A549 treated with Mapracorat at 1 μM for 4 hours (cell line): ENCODE measurements at places on chromosomes 7 and 10. TPM values are rescaled to one million over a fixed set of nuclear protein-coding genes. Genes with fewer than 3 reads are reported as not detected.

The CREB5 gene
- total RNA-seq = 3.4 to 4.7 TPM (median 3.6 TPM) in 5 replicates

The ACSM6 gene
- not detected in 5 replicates for total RNA-seq

The CNPY1 gene
- total RNA-seq = not detected in 5 replicates

The ASB10 gene
- not detected in 5 replicates for total RNA-seq

The GHRHR gene
- not detected in 5 replicates for total RNA-seq

The KIF11 gene
- 30.2 to 37.4 TPM (median 35.0 TPM) in 5 replicates for total RNA-seq

The PPP1R17 gene
- total RNA-seq = not detected in 5 replicates

The JCAD gene
- 15.2 to 18.6 TPM (median 17.3 TPM) in 5 replicates for total RNA-seq

The AMPH gene
- total RNA-seq = 0.05 to 0.13 TPM (median 0.11 TPM) in 4 of 5 replicates, not detected in the other

The MRLN gene
- total RNA-seq = not detected in 5 replicates

The GATA3 gene
- total RNA-seq = 4.1 to 6.4 TPM (median 4.2 TPM) in 5 replicates

The SEMA3E gene
- total RNA-seq = 1.7 to 2.4 TPM (median 2.1 TPM) in 5 replicates

The WEE2 gene
- not detected in 5 replicates for total RNA-seq

The ITGA8 gene
- not detected in 5 replicates for total RNA-seq

The MRM2 gene
- total RNA-seq = 47.4 to 56.3 TPM (median 51.6 TPM) in 5 replicates

The TBC1D12 gene
- 5.1 to 6.5 TPM (median 5.6 TPM) in 5 replicates for total RNA-seq

The IDI2 gene
- 0.10 TPM in 1 of 5 replicates, not detected in the others for total RNA-seq

The ECHS1 gene
- total RNA-seq = 126 to 155 TPM (median 146 TPM) in 5 replicates

The DYNC1I1 gene
- 0.12 to 0.21 TPM (median 0.14 TPM) in 5 replicates for total RNA-seq

The CYP26C1 gene
- total RNA-seq = 0.07 TPM in 1 of 5 replicates, not detected in the others

The ACTR3C gene
- total RNA-seq = 0.02 to 0.22 TPM in 2 of 5 replicates, not detected in the others

The TMEM270 gene
- 0.16 to 0.40 TPM (median 0.22 TPM) in 3 of 5 replicates, not detected in the others for total RNA-seq

The UPK3BL1 gene
- 9.7 to 15.3 TPM (median 12.9 TPM) in 5 replicates for total RNA-seq

The YAE1 gene
- total RNA-seq = 17.9 to 25.3 TPM (median 18.4 TPM) in 5 replicates

The MACC1 gene
- total RNA-seq = not detected in 5 replicates

The HECW1 gene
- 11.6 to 17.2 TPM (median 15.1 TPM) in 5 replicates for total RNA-seq

The MLXIPL gene
- 0.61 to 1.6 TPM (median 0.95 TPM) in 5 replicates for total RNA-seq

The CALHM1 gene
- 0.04 TPM in 1 of 5 replicates, not detected in the others for total RNA-seq

The SPRN gene
- 0.13 to 0.39 TPM (median 0.29 TPM) in 5 replicates for total RNA-seq

The PCDH15 gene
- total RNA-seq = not detected in 5 replicates

The TAF6 gene
- total RNA-seq = 56.8 to 66.8 TPM (median 63.6 TPM) in 5 replicates

The GNAI1 gene
- 27.4 to 33.6 TPM (median 32.0 TPM) in 5 replicates for total RNA-seq

The CYTH3 gene
- 25.6 to 32.4 TPM (median 27.8 TPM) in 5 replicates for total RNA-seq
